ENCODE measurements at places on chromosomes 5 and 9. TPM values are rescaled to one million over a fixed set of nuclear protein-coding genes. Genes with fewer than 3 reads are reported as not detected.
A peak's percentile ranks its signal among the peaks of the same experiment; 100 is the strongest.

GRCh38 chr5:81249240-81249639 lies 16.1 kb downstream of the CKMT2 start:
- H3K4me1 ChIP-seq: peaks cover 10% of the 10 kb centered on the region
- no peak overlapping the region for H3K27ac ChIP-seq
- H3K36me3 ChIP-seq: no peaks in the 10 kb centered on the region
- H3K27me3 ChIP-seq: no peaks in the 10 kb centered on the region
- H3K4me3 ChIP-seq: no peak overlapping the region

DNA sequence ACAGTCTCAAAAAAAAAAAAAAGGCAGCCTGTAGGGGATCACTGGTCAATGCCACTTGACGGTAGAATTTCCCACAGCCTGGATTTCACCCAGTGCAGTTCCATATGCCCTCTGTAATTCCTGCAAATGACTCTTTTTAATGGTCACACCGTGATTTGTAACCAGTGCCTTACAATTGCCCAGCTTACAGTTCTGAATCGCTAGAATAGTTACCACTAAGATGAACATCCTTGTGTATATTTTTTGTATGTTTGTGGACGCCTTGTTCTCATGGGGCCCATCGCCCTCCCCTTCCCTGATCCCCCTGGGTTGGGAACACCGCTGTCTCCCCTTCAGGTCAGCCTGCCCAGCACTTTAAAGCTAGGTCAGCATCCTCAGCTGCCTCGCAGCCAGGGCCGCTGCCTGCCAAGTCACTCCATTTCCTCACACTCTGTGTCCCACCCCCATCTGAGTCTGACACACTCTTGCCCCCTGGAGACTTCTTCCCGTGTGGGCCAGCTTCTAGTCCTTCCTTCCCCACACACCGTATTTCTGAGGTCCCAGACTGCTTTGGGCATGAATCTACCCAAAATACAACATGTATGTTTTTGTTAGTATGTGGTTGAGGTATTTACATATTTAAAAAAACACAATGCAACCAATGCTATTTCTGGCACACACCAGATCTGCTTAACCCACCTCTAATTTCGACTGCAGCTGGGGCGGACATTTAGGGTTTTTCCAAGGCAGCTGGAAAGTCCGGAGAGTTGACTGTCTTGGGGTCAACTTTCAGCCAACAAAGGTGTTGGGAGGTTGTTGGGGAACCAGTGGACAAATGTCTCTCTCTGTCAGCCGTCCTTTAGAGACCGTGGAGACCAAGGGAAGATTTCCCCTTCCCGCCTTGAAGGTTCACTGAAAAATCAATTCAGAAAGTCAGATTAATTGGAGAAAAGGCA lies 120.5 kb upstream of the NEK6 start:
- H3K4me1 ChIP-seq: no peaks in the 10 kb centered on the region
- no peak for DNase-seq
- H3K27me3 ChIP-seq: peaks cover 6% of the 10 kb centered on the region
- no peak overlapping the region for H3K27ac ChIP-seq

- H3K4me3 ChIP-seq: no peak overlapping the region
- no peaks in the 10 kb centered on the region for H3K4me1 ChIP-seq
- no peaks in the 10 kb centered on the region for H3K27me3 ChIP-seq
These were observed 54.6 kb downstream of the LRRC70 start for GRCh38 chr5:62633243-62633642.

DNA sequence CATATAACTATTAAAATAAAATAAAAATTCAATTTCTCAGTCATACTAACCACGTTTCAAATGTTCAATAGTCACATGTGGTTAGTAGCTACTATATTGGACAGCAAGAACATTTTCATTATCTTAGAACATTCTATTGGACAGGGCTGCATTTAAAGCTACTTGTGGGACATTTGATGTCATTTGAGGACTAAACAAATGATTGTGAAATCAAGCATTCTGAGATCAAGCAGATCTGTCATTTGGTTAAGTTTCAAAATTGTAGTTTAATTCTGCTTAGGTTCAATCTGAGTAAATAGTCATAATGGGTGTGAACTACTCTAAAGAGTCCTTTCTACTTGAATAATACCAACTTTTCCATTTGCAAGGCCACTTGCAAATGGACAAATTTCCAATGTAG lies 226.9 kb upstream of the C9orf72 start:
- H3K4me3 ChIP-seq: no peak overlapping the region
- peak overlapping the region; percentile 55 for H3K27ac ChIP-seq
- no peak for DNase-seq

GRCh38 chr9:18447131-18447530 lies 26.8 kb upstream of the ADAMTSL1 start:
- H3K4me3 ChIP-seq: no peak overlapping the region
- H3K27ac ChIP-seq: no peak overlapping the region
- no peaks in the 10 kb centered on the region for H3K36me3 ChIP-seq

DNA sequence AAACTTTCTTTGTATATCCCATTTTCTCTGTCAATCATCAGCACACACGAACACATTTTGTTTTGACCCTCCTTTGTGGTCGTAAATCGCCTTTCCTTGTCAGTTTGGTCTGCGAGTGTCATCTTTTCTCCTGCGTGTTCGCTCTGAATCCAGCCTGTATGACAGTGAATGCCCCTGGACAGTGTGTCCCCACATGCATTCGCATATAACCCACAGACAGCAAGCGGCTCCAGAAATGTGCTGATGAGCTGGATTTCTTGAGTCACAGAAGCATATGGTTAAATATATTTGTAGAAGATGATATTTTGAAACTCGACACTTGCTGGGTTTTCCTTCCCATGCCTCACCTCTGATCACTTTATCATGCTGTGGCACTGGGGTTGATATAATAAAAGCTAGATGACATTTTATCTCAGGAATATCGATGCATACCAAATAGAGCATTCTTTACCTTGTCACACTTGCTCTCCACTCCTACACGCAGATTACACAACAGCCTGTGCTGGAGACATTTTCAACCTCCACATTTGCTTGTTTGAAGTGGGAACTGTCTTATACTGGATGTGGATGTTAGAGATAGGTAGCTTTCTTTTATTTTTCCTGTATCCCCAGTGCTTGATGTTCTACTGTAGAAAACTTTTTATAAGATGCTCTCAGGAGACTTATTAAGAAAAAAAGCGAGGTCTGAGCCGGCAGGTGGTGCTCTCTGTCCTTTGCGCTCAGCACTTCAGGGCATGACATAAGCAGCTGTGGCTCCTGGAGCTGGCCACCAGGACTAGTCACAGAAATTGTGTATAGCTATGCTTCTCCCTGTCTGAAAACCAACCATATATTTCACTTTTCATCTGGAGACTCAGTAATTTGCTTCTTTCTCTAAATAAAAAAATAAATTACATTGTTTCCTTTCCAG lies 215.1 kb downstream of the SH3GL2 start:
- no peak for DNase-seq
- no peaks in the 10 kb centered on the region for H3K36me3 ChIP-seq
- no peaks in the 10 kb centered on the region for H3K4me1 ChIP-seq
- H3K27me3 ChIP-seq: no peaks in the 10 kb centered on the region

- no peak overlapping the region for H3K4me3 ChIP-seq
- no peaks in the 10 kb centered on the region for H3K36me3 ChIP-seq
- no peak overlapping the region for H3K27ac ChIP-seq
- H3K27me3 ChIP-seq: peaks cover 12% of the 10 kb centered on the region
- H3K4me1 ChIP-seq: no peaks in the 10 kb centered on the region
These were observed 66.2 kb downstream of the ACTBL2 start for GRCh38 chr5:57416278-57416994.

DNA sequence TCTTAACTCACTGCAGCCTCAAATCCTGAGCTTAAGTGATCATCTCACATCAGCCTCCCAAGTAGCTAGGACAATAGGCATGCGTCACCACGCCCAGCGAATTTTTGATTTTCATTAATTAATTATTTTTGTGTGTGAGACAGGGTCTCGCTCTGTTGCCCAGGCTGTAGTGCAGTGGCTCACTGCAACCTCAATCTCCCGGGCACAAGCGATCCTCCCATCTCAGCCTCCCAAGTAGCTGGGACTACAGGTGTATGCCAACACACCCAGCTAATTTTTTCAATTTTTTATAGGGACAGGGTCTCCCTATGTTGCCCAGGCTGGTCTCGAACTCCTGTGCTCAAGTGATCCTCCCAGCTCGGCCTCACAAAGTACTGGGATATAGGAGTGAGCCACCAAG lies 41.4 kb downstream of the UBAP1 start:
- peaks cover 14% of the 10 kb centered on the region for H3K4me1 ChIP-seq
- H3K4me3 ChIP-seq: no peak overlapping the region
- H3K27ac ChIP-seq: no peak overlapping the region
- H3K36me3 ChIP-seq: peaks cover 2% of the 10 kb centered on the region

- H3K36me3 ChIP-seq: no peaks in the 10 kb centered on the region
- DNase-seq: no peak
- peaks cover 9% of the 10 kb centered on the region for H3K4me1 ChIP-seq
- H3K27ac ChIP-seq: no peak overlapping the region
- peaks cover 2% of the 10 kb centered on the region for H3K27me3 ChIP-seq
- H3K4me3 ChIP-seq: no peak overlapping the region
These were observed 11.6 kb upstream of the SFXN1 start for GRCh38 chr5:175466700-175467318.

GRCh38 chr9:37753489-37754190 lies at the start of gene TRMT10B:
Gene TRMT10B (plus strand): TSS chr9:37753805. CDS start chr9:37761932, 8,127 bp downstream.
- peak within 1 kb of the TSS; percentile 85 for H3K4me3 ChIP-seq
- no peaks in the 10 kb centered on the region for H3K27me3 ChIP-seq

DNA sequence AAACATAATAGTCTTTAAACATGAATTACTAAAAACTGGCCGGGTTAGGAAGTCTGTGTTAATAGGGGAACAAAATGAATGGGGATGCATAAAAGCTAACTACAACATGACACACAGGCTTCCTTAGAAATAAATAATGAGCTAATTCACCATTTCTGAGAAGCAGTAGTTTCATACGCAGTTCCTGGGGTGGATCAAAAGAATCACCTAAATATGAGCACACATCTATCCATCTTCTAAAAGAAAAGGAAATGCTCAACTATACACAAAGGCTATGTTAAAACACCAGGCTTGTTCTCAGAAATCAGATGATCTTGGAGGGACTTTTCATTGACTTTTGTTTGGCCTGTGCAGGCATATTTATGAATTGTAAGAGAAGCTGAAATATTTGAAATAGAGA lies 373.0 kb downstream of the ARRDC3 start:
- no peaks in the 10 kb centered on the region for H3K4me1 ChIP-seq
- H3K27ac ChIP-seq: no peak overlapping the region
- no peak overlapping the region for H3K4me3 ChIP-seq
- DNase-seq: no peak
- H3K27me3 ChIP-seq: no peaks in the 10 kb centered on the region

GRCh38 chr9:15509931-15510788 lies 610 bp downstream of the PSIP1 start:
- H3K27ac ChIP-seq: peak overlapping the region; percentile 93
- DNase-seq: no peak

GRCh38 chr5:179916523-179916922 lies 8.8 kb upstream of the TBC1D9B start:
- H3K27me3 ChIP-seq: no peaks in the 10 kb centered on the region
- DNase-seq: no peak
- no peak overlapping the region for H3K4me3 ChIP-seq
- no peak overlapping the region for H3K27ac ChIP-seq

- peak overlapping the region; percentile 94 for H3K27ac ChIP-seq
- H3K4me3 ChIP-seq: peak overlapping the region; percentile 74
- peaks cover 17% of the 10 kb centered on the region for H3K4me1 ChIP-seq
- no peaks in the 10 kb centered on the region for H3K27me3 ChIP-seq
- DNase-seq: no peak
These were observed 848 bp downstream of the RAD50 start for GRCh38 chr5:132557478-132558172.

Gene ZDHHC21
- 3.9 TPM for polyA plus RNA-seq

Gene ABL1
- polyA plus RNA-seq: 17.0 TPM

Gene TMEM174
- not detected for polyA plus RNA-seq

Gene PAEP
- polyA plus RNA-seq: not detected

Gene PCDHGB4
- polyA plus RNA-seq: 1.6 TPM

Gene ANKHD1
- 65.9 TPM for polyA plus RNA-seq

Gene CD14
- polyA plus RNA-seq: 0.18 TPM

Gene CEP78
- 13.2 TPM for polyA plus RNA-seq

Measured in keratinocyte (primary cell).